Hypothalamus (tissue), 51 donors: ENCODE measurements at places on chromosomes 3 and 15.

DNA sequence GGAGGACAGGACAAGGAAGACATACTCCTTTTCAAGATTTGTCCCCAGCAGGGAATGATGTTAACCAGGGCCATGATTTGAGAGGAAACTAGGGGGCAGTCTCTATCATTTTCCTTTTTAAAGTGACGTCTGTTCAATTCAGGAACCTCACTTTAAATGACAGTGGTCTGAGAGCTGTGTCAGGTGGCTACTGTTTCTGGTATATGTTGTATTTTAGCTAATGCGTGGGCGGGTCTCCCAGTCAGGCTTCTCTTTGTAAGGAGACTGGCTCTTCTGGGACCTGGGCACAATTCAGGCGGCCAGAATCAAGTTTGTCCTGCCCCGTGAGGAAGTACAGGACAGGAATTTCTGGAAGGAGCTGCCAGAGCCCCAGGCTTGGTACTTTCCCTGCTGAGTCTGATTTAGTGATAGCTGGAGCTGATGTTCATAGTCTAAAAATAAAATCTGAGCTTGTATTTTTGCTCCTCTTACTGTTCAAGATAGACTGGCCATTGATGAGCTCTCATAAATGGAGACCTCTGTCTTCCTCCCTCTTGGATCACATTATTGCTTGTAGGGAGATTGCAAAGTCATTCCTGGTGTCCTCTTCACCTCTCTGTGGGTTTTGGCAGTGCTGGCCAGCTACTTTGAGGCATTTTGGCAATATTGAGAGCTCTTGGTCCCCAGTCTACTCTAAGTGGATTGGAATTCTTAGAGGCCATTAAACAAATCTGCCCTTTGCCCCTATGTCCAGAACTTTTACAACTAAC is 25.6 kb downstream of the SQOR start:
- no peak for DNase-seq

- DNase-seq = no peak
Observed at GRCh38 chr3:106629215-106629832, 747.9 kb upstream of the CCDC54 start.

- no peak for DNase-seq
Observed at GRCh38 chr3:113736548-113737089, 9.4 kb downstream of the NAA50 start.

- DNase-seq = no peak
Observed at GRCh38 chr3:69562020-69562419, 176.1 kb upstream of the FRMD4B start.

DNA sequence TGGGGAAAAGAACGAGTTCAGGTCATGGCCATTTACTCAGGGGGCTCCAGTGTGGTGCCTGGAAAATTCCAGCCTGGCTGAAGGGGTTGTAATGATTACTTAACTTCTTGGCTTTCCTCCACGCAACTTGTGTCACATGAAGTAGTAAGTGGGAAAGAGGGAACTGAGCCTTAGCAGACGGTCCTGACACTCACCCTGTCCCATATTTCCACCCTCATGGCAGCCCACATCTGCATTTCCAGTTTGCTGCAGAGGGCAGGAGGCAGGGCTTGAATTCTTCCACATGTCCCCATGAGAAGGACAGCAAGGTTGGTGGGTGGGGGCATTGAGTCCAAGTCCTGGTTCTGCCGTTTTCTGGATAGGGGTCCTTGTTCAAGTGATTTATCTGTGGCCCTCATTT is 7.8 kb upstream of the CAMP start:
- no peak for DNase-seq

DNA sequence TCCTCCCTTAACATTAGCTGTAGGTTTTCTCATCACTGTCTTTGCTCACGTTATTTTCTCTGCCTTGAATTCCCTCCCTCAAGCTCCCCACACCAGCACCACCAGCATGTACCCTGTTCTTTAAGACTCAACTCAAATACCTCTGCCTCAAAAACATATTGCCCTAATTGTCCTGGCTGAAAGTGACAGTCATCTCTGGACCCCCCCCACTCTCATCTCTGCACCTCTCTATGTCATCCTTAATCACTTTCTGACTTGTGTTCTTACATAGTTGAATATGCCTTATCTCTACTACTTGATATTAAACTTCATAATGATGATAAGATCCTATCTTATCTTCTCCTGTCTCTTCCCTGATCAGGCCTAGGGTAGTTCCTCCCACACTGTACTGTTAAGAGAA is 345.2 kb upstream of the TPRG1 start:
- DNase-seq = no peak

- no peak for DNase-seq
Observed at GRCh38 chr3:136792556-136793330, 26.2 kb upstream of the SLC35G2 start.

DNA sequence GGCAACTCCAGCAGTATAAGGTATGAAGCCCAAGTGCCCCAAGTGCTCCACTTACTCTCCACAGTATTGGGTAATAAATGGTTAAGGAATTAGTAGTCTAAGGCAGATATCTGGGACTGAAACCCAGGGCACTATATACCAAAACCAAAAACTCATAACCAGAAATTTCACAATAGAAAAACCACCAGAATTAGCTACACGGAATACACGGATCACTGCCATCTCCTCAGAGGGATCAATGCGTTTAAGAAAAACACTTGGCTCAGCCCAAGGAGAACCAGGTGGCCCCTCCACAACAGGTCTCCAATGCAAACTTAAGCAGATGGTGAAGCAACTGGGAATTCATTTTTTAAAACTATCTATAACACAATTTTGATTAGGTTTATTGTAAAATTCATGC is 83.6 kb downstream of the FAIM start:
- no peak for DNase-seq

- DNase-seq = no peak
Observed at GRCh38 chr15:42090781-42091180, 3.6 kb downstream of the PLA2G4D start.

- no peak for DNase-seq
Observed at GRCh38 chr3:169564883-169565282, 98.6 kb downstream of the MECOM start.

DNA sequence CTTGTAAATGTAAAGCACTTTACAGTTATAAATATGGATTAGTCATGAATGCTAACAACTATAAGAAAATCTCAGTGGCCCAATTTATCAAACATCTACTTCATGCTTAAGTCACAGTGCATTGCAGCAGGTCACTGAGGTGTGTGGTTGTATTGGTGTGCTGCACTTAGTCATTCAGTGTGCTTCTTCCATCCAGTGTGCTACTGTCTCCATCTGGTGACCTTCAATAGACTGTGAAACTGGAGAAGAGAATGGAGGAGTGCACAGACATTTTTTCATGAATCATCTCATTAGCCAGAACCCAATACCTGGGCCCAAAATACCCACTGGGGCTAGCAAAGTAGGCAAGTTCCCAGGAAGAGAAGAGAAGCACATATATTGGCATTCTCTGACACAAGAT is 199.6 kb downstream of the SHOX2 start:
- no peak for DNase-seq

GRCh38 chr3:31606453-31606852 is 73.7 kb downstream of the STT3B start:
- DNase-seq = no peak

DNA sequence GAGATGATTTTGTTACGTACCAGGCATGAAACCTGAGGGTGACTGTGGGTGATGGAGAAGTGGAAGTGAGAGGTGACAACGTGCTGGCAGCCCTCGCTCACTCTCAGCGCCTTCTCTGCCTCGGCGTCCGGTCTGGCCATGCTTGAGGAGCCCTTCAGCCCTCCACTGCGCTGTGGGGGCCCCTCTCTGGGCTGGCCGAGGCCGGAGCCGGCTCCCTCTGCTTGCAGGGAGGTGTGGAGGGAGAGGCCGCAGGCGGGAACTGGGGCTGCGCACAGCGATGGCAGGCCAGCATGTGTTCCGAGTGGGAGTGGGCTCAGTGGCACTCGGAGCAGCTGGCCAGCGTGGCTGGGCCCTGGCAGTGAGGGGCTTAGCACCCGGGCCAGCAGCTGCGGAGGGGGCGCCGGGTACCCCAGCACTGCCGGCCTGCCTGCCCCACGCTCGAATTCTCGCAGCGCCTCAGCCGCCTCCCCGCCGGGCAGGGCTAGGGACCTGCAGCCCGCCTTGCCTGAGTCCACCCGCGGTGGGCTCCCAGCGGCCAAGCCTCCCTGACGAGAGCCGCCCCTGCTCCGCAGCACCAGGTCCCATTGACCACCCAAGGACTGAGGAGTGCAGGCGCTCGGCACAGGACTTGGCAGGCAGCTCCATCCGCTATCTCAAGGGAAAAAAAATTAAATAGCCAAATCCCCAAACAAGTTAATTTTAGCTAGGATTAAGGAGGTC is 29.7 kb upstream of the MYRIP start:
- DNase-seq = no peak

DNA sequence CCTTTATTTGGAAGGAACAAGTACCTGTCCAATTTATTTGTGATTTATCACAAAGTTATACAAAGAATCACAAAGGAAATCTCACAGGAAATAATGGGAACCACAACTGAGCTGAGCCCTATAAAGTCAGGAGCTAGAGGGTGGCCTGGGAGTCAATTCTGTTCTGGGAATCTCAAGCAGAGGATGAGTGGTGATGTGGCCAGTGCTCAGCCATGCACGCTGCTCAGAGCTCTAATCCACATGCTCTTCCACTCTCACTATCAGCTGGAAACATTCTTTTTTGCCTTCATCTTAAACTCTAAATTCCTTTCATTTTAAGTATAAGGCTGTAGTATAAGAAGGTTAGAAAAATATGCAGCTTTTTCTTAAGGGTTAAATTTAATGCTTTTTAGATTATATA is 36.6 kb downstream of the UACA start:
- no peak for DNase-seq

GRCh38 chr3:155753038-155753639 is 8.3 kb upstream of the PLCH1 start:
- no peak for DNase-seq

GRCh38 chr3:28601291-28601690 is 252.7 kb upstream of the AZI2 start:
- DNase-seq = no peak

GRCh38 chr3:155906900-155907299 is 36.5 kb downstream of the GMPS start:
- no peak for DNase-seq
